ENCODE measurements at places on chromosomes 1 and 21. TPM values are rescaled to one million over a fixed set of nuclear protein-coding genes. Genes with fewer than 3 reads are reported as not detected.

Gene LYST
- total RNA-seq = 3.6 TPM

Gene NUP210L
- 0.19 TPM for total RNA-seq

DNA sequence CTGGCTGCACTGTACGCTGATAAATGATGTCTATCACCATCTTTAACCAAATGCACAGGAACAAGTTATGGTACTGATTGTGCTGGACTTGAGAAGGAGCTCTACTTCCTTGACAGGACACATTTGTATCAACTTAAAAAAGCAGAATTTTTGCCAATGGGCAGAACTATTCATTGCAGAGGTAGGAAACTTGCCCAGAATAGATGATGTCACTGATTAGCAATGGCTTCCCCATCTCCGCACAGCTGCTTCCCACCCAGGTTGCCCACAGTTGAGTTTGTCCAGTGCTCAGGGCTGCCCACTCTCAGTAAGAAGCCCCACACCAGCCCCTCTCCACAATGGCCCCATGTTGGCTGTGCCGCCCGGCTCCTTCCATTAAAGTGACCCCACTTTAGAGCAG, 33.4 kb downstream of the CAPN2 start:
- H3K27ac ChIP-seq = no peak overlapping the region
- H3K27me3 ChIP-seq = no peaks in the 10 kb centered on the region
- H3K36me3 ChIP-seq = peaks cover 7% of the 10 kb centered on the region
- DNase-seq = no peak
- H3K4me3 ChIP-seq = no peak overlapping the region
- H3K4me1 ChIP-seq = peaks cover 11% of the 10 kb centered on the region

Gene OPN3
- total RNA-seq = 7.8 TPM

Data from Caco-2 (cell line).